SW 1271 (cell line): ENCODE measurements at places on chromosomes 2 and 18.

DNA sequence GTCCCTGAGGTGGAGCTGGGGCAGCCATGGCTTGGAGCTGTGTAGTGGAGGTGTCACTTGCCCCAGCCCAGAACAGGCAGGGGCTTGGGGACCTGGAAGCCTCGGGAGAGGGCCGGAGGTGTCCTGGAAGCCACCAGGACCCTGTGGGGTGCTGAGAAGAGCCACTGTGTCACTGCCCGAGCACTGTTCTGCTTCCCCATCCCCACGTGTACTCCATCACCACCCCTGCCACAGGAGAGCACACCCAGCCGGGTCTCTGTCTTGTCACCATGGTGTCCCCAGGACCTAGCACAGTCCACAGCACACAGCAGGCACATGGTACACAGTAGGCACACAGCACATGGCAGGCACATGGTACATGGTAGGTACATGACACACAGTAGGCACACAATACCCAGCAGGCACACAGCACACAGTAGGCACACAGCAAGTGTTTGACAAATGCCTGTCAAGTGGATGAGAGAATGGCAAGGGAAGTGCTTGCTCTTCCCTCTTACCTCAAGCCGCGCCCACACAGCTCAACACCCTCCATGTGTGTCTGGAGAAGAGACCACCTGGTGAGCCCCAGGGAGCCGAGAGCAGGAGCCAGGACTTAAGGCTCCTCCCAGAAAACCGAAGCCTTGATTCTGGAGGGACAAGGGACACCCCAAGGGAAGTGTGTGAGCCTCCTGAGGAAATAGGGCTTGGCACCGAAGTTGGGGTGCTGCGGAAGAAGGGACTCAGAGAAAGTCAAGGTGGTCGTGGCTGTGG lies 13.3 kb downstream of the MBP start:
- no peak for DNase-seq

GRCh38 chr18:1048032-1048431 lies 143.4 kb downstream of the ADCYAP1 start:
- DNase-seq: no peak

GRCh38 chr2:23349508-23349907 lies 35.5 kb upstream of the KLHL29 start:
- DNase-seq: no peak

DNA sequence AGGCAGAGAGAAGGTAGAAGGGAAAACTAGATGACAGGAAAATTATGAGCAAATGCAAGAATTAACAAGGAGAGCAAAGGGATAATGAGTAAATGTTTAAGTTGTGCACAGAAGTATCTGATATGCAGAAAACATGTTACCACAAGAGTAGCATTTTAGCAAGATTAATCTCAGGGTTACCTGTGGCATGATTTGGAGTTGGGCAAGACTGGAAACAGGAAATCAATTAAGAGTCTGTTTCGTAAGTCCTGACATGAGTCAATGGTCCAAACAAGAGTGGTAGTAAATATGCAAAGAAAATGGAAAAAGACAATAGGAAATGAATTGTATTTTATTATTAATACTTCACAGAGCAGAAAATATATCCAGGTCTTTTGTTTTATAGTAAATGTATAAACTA lies 17.3 kb upstream of the MTX2 start:
- DNase-seq: no peak

- DNase-seq: no peak
Measured at GRCh38 chr2:239131521-239131920, 269.3 kb downstream of the HDAC4 start.

- no peak for DNase-seq
Measured at GRCh38 chr2:57182916-57183315, 863.7 kb upstream of the VRK2 start.

DNA sequence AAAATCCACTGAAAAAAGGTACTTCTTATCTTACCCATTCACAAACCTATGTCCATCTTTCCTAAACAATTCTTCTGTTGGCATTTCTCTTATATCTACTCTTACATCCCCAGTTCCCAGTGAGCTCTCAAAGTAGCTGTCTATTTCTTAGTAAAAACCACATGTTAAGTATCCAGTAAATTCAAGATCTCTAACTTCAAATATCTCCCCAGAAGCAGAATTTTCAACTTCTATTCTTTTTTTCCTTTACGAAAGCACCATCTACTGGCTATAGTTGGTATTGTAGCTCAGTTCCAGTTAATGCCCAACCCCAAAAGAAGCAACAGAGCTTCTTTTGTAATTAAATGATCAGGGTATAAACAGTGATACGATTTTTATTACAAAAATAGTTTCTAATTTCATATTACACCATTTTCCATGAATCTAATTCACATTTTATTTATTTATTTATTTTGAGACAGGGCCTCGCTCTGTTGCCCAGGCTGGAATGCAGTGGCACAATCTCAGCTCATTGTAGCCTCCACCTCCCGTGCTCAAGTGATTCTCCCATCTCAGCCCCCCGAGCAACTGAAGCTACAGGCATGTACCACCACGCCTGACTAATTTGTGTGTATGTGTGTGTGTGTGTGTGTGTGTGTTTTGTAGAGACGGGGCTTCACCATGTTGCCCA lies 28.5 kb downstream of the HRH4 start:
- DNase-seq: no peak

- peak; percentile 60 for DNase-seq
Measured at GRCh38 chr2:160387558-160388262, 105.9 kb downstream of the RBMS1 start.

GRCh38 chr2:98454073-98454472 lies 9.4 kb downstream of the INPP4A start:
- no peak for DNase-seq
